ENCODE measurements at places on chromosomes 12 and 14. TPM values are rescaled to one million over a fixed set of nuclear protein-coding genes. Genes with fewer than 3 reads are reported as not detected.

DNA sequence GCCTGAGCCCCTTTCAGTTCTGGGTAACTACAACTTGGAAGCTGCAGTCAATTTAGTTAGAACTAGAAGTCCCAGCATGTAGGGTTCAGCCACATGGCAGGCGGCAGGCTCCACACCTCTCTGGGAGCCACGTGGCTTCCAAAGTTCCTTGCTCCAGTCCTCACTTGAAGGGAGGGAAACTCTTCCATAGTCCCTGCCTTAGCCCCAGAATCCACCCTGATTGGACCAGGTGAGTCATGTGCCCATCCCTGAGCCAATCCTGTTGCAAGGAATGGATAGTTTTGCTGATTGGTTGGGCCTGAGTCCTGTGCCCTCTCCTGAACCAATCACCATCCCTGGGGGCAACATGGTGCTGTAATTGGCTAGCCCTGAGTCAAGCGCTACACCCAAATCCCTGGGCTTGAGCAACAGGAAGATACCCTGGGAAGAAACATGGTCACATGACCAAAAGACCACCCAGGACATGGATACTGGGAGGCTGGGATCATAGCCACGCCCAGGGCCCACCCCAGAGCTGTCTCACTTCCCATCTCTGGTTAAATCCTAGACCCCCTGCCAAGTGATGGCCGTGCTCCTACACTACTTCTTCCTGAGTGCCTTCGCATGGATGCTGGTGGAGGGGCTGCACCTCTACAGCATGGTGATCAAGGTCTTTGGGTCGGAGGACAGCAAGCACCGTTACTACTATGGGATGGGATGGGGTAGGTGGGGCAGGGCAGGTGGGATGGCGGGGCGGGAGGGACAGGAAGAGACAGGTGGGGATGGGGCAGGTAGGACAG is 154.7 kb downstream of the ADGRD1 start:
- peaks cover 4% of the 10 kb centered on the region for H3K36me3 ChIP-seq
- no peak overlapping the region for H3K4me3 ChIP-seq
- no peaks in the 10 kb centered on the region for H3K4me1 ChIP-seq
- H3K27ac ChIP-seq = no peak overlapping the region

- no peak overlapping the region for H3K27ac ChIP-seq
- no peak overlapping the region for H3K4me3 ChIP-seq
- no peaks in the 10 kb centered on the region for H3K4me1 ChIP-seq
- H3K27me3 ChIP-seq = peaks cover 2% of the 10 kb centered on the region
- DNase-seq = no peak
Measured at GRCh38 chr14:98130691-98131090, 1141.3 kb downstream of the BCL11B start.

- DNase-seq = no peak
- no peaks in the 10 kb centered on the region for H3K27me3 ChIP-seq
- H3K4me3 ChIP-seq = no peak overlapping the region
- H3K36me3 ChIP-seq = no peaks in the 10 kb centered on the region
- no peaks in the 10 kb centered on the region for H3K4me1 ChIP-seq
- H3K27ac ChIP-seq = no peak overlapping the region
Measured at GRCh38 chr12:58007875-58008274, 66.5 kb downstream of the ATP23 start.

DIO3 gene
- polyA plus RNA-seq = 1.1 TPM

GRCh38 chr12:50402264-50403000 is 1.7 kb downstream of the LARP4 start:
- no peak for DNase-seq
- H3K27ac ChIP-seq = peak overlapping the region; percentile 93
- peak overlapping the region; percentile 89 for H3K4me3 ChIP-seq
- H3K4me1 ChIP-seq = peaks cover 37% of the 10 kb centered on the region

PTPRB gene
- 1.3 TPM for polyA plus RNA-seq

GRCh38 chr14:22748631-22749068 is 17.8 kb upstream of the OXA1L start:
- H3K36me3 ChIP-seq = no peaks in the 10 kb centered on the region
- no peaks in the 10 kb centered on the region for H3K4me1 ChIP-seq
- H3K27me3 ChIP-seq = no peaks in the 10 kb centered on the region
- no peak for DNase-seq
- H3K4me3 ChIP-seq = no peak overlapping the region
- H3K27ac ChIP-seq = peak overlapping the region; percentile 43

DNA sequence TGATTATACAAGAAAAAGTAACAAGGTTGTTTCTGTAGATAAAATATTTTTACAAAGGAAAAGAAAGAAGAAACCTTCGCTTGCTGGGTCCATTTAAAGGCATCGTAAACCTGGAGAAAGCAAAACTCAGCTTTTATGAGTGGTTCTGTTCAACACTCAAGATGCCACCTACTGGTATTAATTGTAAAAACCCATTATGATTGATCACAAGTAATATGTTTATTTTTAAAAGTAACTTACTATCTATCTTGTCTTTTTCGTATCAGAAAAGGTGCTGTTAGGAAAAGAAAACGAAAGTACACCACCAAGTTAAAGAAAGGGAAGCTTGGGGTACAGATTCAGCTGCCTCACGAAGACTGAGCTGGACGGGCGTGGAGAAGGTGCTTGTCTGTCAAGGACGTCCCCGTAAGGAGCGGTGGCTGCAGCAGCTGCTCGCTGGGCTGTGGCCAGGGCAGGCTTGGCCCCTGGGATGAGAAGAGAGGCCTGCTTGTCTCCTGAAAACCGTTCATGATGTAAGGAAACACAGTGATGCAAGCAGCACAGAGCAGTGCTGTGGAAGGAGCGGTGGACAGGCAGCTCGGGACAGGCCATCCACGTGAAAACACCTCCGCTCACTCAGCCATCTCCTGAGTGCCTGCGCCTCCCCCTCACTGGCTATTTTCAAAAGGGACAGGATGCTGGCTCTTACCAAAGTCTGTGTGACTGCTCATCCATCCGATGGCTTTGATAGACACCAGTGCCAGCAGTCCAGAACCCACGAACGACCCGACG is 25.0 kb downstream of the SLC15A4 start:
- peaks cover 29% of the 10 kb centered on the region for H3K4me1 ChIP-seq
- H3K27ac ChIP-seq = no peak overlapping the region
- peaks cover 48% of the 10 kb centered on the region for H3K36me3 ChIP-seq
- no peak for DNase-seq
- no peaks in the 10 kb centered on the region for H3K27me3 ChIP-seq
- H3K4me3 ChIP-seq = no peak overlapping the region

DNA sequence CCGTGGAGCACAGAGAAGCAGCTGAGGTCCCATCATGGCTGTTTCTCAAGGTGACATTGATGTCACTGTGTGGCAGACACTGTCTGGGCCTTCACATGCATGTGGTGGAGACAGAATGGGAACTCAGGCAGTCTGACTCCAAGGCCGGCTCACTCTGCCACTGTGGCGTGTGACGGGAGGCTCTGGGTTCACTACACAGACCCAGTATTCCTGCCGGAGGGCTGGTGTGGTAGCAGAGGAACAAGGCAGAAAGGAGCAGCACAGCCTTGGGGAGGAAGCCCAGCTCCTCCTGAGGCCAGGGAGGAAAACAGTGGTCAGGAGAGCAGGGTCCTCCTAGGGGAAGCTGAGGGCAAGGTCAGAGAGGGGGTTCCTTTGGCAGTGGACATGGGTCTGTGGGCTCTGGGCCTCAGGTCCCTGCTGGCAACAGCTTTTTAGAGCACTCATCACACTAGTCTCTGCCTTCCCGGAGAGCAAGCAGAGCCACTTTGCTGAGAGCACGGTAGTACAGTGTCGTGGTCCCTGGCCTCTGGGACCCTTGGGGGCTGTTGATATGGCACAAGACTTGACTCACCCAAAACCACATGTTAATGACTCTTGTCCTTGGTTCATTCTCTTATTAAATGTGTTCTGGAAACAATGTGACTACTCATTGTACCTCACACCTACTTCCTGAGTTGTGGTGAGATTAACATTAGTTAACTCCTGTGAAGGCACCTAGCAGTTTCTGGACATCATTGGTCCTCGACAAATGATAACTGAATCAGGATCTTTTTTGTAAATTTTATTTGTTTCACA is 21.3 kb downstream of the DCAF4 start:
- no peak overlapping the region for H3K4me3 ChIP-seq
- H3K36me3 ChIP-seq = peaks cover 80% of the 10 kb centered on the region
- DNase-seq = no peak
- no peaks in the 10 kb centered on the region for H3K4me1 ChIP-seq
- H3K27ac ChIP-seq = no peak overlapping the region

GRCh38 chr12:108693751-108694150 is 37.6 kb downstream of the CORO1C start:
- peaks cover 90% of the 10 kb centered on the region for H3K4me1 ChIP-seq
- no peak overlapping the region for H3K4me3 ChIP-seq
- no peaks in the 10 kb centered on the region for H3K27me3 ChIP-seq
- peaks cover 13% of the 10 kb centered on the region for H3K36me3 ChIP-seq

- no peak overlapping the region for H3K27ac ChIP-seq
- no peaks in the 10 kb centered on the region for H3K36me3 ChIP-seq
- no peaks in the 10 kb centered on the region for H3K27me3 ChIP-seq
- no peak for DNase-seq
- H3K4me1 ChIP-seq = no peaks in the 10 kb centered on the region
Measured at GRCh38 chr12:10052193-10052913, 21.9 kb downstream of the CLEC9A start.

DNA sequence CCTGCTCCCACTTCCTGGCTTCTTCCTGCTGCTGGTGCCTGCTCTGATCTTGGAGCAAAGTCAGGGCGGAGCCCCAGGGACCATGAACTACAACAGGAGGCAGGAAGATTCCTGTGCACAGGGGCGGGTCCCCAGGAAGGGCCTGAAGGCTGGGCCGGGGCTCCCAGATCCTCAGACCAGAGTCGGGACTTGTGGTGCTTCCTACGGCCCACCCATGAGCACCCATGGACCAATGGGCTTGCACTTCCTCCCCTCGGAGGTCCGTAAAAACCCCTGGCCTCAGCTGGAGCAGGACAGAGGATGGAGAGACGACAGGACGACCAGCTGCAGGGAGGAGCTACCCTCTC is 1287.1 kb downstream of the TMEM121 start:
- no peaks in the 10 kb centered on the region for H3K36me3 ChIP-seq
- no peak overlapping the region for H3K4me3 ChIP-seq
- no peaks in the 10 kb centered on the region for H3K4me1 ChIP-seq
- no peak overlapping the region for H3K27ac ChIP-seq
- no peaks in the 10 kb centered on the region for H3K27me3 ChIP-seq

DUSP16 gene
- 13.4 TPM for polyA plus RNA-seq

- no peaks in the 10 kb centered on the region for H3K27me3 ChIP-seq
- no peak for DNase-seq
- H3K4me3 ChIP-seq = no peak overlapping the region
- H3K27ac ChIP-seq = no peak overlapping the region
Measured at GRCh38 chr12:120508537-120508936, 12.6 kb downstream of the DYNLL1 start.

- no peaks in the 10 kb centered on the region for H3K27me3 ChIP-seq
- DNase-seq = no peak
- H3K4me3 ChIP-seq = no peak overlapping the region
- H3K4me1 ChIP-seq = no peaks in the 10 kb centered on the region
- no peaks in the 10 kb centered on the region for H3K36me3 ChIP-seq
Measured at GRCh38 chr12:75354011-75354410, 19.5 kb downstream of the GLIPR1L1 start.

GRCh38 chr12:83261998-83262397 is 575.3 kb downstream of the TMTC2 start:
- DNase-seq = no peak
- H3K27me3 ChIP-seq = no peaks in the 10 kb centered on the region
- H3K4me1 ChIP-seq = no peaks in the 10 kb centered on the region
- H3K27ac ChIP-seq = no peak overlapping the region
- H3K4me3 ChIP-seq = no peak overlapping the region
- H3K36me3 ChIP-seq = no peaks in the 10 kb centered on the region

DNA sequence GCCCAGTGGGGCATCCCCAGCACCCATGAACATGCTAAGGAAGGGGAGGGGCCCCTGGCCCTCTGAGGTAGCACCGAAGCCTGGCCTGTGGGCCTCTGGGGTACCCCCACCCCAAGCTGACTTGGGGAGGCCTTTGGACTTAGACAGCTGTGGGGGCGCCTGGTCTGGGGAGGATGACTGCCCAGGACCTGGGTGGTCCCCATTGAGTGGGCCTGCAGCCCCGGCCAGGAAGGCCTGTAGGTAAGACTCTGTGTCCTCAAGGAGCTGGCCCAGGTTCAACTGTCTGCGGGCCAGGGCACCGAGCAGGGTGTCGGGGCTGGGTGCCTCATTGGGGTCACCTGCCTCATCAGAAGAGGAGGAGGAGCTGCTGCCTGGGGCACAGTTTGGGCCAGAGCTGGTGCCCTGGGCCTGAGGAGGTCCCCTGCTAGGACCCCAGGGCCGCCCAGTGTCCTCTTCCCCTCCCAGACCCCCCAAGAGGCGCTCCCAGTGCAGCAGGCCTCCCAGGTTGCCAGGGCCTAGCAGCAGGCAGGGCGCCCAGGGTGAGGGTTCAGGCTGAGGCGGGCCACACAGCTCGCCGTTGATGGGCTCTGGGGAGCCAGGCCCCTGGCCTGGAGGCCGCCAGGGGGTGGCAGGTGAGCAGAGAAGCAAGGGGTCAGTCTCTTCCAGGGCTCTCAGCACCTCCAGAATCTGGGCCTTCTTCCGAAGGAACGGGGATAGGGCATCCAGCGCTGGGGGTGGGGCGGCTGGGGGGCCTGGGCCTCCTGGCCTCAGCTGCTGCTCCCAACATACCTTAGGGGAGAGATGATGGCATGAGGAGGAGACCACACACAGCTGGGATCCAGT is 31.4 kb downstream of the NCKAP5L start:
- no peak overlapping the region for H3K27ac ChIP-seq
- H3K4me1 ChIP-seq = no peaks in the 10 kb centered on the region
- DNase-seq = no peak
- peaks cover 97% of the 10 kb centered on the region for H3K36me3 ChIP-seq
- H3K4me3 ChIP-seq = no peak overlapping the region
- H3K27me3 ChIP-seq = no peaks in the 10 kb centered on the region

DNA sequence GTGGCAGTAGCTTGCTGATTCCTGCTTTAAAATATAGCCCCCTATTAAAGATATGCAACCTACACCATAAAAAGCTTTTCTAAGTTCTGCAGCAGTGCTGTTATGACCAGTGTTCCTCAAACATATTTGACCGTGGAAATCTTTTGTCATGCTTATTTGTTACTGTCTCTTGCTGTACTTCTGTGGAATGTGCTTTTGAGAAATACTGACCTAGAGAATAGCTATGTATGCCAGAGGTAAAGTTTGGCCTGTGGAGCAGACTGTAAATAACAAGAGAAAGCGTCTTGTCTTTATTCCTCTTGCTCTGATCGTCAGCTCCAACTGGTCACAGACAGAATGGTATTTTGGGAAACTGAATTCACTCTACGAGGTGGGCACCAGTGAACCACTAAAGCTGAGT is 239.0 kb downstream of the FBXL14 start:
- H3K4me3 ChIP-seq = no peak overlapping the region
- DNase-seq = no peak
- H3K27ac ChIP-seq = no peak overlapping the region

- peak overlapping the region; percentile 93 for H3K4me3 ChIP-seq
- peak; percentile 60 for DNase-seq
- H3K4me1 ChIP-seq = peaks cover 53% of the 10 kb centered on the region
- no peaks in the 10 kb centered on the region for H3K27me3 ChIP-seq
- no peaks in the 10 kb centered on the region for H3K36me3 ChIP-seq
Measured at GRCh38 chr12:111597831-111598636, 1.1 kb downstream of the ATXN2 start.

SLC2A13 gene
- polyA plus RNA-seq = 1.1 TPM

- peaks cover 34% of the 10 kb centered on the region for H3K27me3 ChIP-seq
- no peaks in the 10 kb centered on the region for H3K36me3 ChIP-seq
- H3K27ac ChIP-seq = no peak overlapping the region
Measured at GRCh38 chr12:115752913-115753726, 524.4 kb downstream of the MED13L start.

SOAT2 gene
- not detected for polyA plus RNA-seq

Measured in stomach (tissue), 19 donors.